ENCODE measurements at places on chromosomes 7 and 10.

DNA sequence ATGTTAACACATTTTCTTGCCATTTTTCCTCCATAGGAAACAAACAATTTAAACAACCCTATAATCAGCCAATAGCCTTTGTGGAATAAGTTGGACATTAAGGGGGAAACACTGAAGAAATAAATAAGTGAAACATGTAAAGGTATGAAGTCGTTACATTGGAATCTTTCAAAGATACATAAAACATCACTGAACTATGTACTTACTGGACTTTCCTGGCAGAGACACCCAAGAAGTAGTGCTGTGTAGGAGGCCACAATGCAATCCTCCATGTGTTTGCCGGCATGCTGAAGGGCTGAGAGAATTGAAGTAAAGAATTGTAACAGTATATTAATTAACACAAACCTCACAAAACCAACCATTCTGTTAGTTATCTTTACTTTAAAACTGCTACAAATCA, 76.5 kb upstream of the GRID1 start:
- no peak for DNase-seq

- no peak for DNase-seq
Measured at GRCh38 chr7:117183729-117184128, 139.1 kb downstream of the WNT2 start.

- no peak for DNase-seq
Measured at GRCh38 chr7:136114966-136115762, 138.0 kb upstream of the MTPN start.

DNA sequence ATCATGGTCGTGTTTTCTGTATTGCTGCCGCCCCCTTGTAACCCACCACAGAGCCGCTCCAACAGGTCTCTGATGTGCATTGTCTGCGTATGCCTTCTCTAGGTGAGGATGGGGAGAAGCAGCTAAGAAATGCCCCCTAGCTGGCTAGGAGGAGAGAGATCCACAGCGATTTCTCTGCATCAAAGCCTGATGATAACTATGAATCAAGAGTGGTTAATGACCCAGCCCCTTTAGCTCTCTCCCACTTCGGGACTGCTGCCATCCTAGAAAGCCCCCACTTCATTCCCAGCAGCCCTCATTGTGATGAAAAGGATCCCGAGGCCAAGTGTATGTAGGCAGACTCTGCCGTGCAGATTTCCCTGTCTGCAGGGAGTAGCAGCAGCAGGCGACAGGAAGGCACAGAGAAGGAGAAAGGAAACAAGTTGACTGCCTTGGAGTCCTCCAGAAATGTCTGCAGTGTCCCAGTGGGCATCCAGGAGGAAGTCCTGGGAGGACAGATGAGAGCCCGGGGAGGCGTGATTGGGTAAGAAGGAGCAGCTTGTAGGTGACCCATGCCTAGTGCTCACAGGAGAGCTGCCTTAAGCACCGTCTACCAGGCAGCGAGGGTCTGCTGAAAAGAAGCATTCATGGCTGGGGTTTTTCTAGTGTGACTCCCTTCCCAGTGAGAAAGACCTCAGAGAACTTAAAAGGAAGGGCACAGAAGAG, 2.9 kb downstream of the PLXNA4 start:
- DNase-seq = no peak

GRCh38 chr10:6494936-6495592, 85.0 kb downstream of the PRKCQ start:
- no peak for DNase-seq

GRCh38 chr10:44012921-44013320, 364.2 kb upstream of the ZNF32 start:
- DNase-seq = no peak

DNA sequence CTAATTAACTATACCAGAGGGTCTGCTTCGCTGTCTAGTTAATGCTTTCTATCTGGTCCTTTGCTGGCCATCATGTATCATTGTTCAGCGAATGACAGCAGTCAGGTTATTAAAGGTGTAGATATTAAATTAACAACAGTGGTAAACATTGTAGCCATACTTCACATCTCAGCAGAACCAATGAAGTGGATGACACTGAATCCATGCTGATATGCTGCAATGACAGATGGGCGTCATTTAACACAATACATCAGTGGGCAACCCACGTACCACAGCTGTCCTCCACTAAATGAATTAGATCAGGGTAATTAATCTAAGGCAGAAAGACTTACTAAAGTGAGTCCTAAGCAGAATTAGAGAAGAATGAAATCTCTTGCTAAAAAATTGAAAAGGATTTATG, 767.2 kb downstream of the NXPH1 start:
- DNase-seq = no peak

GRCh38 chr10:8665322-8665721, 610.8 kb downstream of the GATA3 start:
- no peak for DNase-seq

DNA sequence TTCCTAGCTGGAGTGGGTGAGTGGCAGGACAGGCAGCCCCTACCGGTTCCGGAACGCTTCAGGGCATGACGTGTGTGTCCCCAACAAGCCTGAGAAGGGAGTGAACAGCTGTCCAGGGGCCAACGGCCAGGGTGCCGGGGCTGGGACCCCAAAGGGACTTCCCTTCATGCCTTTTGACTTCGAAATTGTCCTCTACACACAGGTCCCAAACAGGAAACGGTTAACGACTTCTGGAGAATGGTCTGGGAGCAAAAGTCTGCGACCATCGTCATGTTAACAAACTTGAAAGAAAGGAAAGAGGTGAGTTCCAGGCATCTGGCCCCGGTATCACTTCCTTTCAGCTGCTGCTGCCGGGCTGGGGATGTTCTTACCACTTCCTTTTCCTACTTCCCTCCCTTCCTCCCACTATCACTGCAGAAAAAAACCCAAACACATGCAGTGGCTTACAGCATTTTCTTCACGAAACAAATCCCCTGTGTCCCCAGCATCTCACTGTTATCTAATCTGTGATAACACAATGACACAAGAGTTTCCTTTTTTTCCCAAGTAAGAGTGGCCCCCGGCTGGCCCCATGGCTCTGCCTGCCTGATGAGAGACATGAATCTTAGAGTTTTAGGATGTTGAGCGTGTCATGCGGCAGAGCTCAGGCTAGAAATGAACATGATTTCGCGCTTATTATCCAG, 63.2 kb downstream of the MKI67 start:
- DNase-seq = no peak

DNA sequence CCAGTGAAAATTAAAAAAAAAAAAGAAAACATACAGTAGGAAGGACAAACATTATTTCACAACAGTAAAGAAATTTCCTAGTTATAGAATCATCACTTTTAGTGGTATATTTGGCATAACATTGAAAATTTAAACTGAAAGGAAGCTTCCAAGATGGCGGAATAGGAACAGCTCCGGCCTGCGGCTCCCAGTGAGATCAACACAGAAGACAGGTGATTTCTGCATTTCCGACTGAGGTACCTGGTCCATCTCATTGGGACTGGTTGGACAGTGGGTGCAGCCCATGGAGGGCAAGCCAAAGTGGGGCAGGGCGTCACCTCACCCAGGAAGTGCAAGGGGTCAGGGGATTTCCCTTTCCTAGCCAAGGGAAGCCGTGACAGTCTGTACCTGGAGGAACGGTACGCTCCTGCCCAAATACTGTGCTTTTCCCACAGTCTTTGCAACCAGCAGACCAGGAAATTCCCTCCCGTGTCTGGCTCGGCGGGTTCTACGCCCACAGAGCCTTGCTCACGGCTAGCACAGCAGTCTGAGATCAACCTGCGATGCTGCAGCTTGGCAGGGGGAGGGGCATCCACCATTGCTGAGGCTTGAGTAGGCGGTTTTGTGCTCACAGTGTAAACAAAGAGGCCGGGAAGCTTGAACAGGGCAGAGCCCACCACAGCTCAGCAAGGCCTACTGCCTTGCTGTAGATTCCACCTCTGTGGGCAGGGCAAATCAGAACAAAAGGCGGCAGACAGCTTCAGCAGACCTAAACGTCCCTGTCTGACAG, 19.4 kb downstream of the PON3 start:
- no peak for DNase-seq

DNA sequence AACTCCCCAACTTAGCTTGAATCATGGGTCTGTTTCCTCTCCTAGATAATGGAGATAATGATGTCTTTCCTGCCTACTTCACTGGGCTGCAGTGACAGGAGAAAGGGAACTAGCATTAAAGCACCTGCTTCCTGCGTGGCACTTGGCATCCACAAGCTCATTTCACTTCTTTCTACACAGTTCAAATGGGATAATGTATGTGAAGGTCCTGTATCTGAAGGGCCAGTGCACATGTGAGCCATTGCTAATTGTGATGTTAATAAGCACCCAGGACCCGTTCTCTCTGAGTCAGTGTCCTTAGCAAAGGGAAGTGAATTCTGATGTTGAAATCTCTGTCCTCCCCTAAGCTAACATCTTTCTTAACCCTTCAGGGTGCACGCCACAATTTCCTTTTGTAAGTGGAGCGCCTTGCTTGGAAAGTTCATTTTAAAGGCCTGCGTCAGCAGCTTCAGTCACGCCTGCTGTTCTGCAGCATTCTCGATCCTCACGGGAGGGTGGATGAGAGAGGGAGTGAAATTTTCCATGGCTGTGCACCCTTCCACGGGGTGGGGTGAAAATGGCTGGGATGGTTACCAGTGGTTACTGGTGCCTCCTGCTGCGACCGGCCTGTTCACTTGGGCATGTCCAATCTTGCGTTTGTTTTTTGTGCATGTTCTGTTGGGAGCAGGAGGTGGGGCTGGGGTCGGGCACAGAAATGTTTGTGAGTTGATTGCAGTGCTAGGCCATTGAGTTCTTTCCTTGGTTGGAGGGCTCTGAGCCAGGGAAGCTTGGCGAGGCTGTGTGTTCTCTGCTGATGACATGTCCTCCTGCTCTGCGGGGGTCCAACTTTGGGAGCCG, 59.2 kb downstream of the HK1 start:
- no peak for DNase-seq

DNA sequence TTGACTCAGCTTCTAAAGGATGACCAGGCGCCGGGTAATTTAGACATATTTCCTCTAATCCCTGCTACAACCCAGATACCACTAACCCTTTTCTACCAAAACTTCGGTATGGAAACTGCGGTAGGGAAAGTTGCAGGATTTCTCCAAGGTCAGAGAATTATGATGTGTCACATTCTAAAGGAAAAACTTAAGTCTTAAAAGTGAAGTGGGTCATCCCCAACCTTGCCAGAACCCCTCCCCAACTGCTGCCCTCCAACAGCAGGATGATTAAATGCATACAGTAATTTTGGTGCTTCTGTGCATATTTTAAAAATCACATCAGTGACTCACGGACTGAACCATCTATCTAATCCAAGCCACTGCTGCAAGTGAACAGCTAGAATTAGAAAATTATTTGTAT, 52.7 kb downstream of the GRB10 start:
- no peak for DNase-seq

All from uterus (tissue), 4 donors.